ENCODE measurements at places on chromosomes 6 and 20.

- no peak for DNase-seq
Observed at GRCh38 chr6:46288835-46289234, 118.1 kb upstream of the ENPP5 start.

- DNase-seq, result no peak
Observed at GRCh38 chr6:126170433-126170832, 169.5 kb upstream of the CENPW start.

GRCh38 chr6:28615955-28616747 lies 90.5 kb downstream of the GPX5 start:
- DNase-seq, result no peak

GRCh38 chr6:161359618-161359945 lies 85.7 kb upstream of the AGPAT4 start:
- no peak for DNase-seq

GRCh38 chr6:105757512-105758200 lies 328.5 kb upstream of the PRDM1 start:
- DNase-seq, result peak; percentile 93

- peak; percentile 76 for DNase-seq
Observed at GRCh38 chr6:31663961-31664789, 622 bp downstream of the GPANK1 start.

Measured in mammary epithelial cell (primary cell).